ENCODE measurements at places on chromosomes 11 and 22. TPM values are rescaled to one million over a fixed set of nuclear protein-coding genes. Genes with fewer than 3 reads are reported as not detected.

The EEF1G gene
- total RNA-seq: 1,742 TPM

The CSNK1E gene
- 95.4 TPM for total RNA-seq

The SAA2 gene
- total RNA-seq: not detected

The CCDC90B gene
- 49.8 TPM for total RNA-seq

The PAMR1 gene
- 0.06 TPM for total RNA-seq

The APLNR gene
- not detected for total RNA-seq

The UBQLNL gene
- total RNA-seq: not detected

The DRD4 gene
- total RNA-seq: not detected

The MPZL3 gene
- 9.8 TPM for total RNA-seq

The RGL4 gene
- total RNA-seq: not detected

The SLC17A6 gene
- 0.02 TPM for total RNA-seq

The TBX10 gene
- not detected for total RNA-seq

The TBC1D10A gene
- 7.5 TPM for total RNA-seq

The RCOR2 gene
- total RNA-seq: 0.66 TPM

All from H4 (cell line).